H54 (cell line): ENCODE measurements at places on chromosomes 2 and 18.

DNA sequence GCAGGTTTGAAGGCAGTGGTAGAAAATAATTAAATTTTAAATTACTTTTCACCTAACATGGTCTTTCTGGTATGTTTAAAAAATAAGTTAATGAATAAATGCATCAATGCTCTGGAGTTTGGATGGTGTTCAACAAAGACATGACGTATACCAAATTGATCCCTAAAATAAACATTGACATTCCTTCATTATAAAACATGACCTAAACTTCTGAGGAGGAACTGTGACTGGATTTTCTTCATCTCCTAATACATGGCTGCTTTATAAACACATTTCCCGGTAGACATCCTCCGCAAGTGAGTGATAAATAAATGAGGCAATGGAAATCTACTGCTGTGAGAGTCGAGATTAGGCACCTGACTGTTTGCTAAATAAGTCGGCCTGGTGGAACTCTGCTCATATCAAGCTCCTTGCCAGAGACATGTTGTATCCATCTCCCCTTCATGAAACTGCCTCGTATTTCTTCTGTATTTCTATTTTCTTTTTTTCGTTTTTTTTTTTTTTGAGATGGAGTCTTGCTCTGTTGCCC, 362.3 kb downstream of the RNF144A start:
- DNase-seq = no peak

DNA sequence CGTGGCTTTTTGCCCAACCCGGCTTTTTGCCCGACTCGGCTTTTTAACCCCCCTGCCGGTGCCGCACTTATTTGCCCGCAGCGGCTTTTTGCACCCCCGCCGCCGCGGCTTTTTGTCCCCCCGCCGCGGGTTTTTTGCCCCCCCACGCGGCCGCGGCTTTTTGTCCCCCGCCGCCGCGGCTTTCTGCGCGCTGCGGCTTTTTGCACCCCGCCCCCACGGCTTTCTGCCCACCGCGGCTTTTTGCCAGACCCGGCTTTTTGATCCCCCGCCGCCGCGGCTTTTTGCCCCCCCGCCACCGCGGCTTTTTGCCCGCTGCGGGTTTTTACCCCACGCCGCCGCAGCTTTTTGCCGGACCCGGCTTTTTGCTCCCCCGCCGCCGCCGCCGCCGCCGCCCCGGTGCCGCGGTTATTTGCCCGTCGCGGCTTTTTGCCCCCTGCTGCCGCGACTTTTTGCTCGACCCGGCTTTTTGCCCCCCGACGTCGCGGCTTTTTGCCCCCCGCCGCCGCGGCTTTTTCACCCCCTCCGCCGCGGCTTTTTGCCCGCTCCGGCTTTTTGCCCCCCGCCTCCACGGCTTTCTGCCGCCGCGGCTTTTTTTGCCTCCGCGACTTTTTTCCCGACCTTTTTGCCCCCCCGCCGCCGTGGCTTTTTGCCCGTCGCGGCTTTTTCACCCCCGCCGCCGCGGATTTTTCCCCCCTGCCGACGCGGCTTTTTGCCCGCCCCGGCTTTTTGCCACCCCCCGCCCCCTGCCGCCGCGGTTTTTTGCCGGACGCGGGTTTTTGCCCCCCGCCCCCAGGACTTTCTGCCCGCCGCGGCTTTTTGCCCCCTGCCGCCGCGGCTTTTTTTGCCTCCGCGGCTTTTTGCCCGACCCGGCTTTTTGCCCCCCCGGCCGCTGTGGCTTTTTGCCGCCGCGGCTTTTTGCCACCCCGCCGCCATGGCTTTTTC, 2786.5 kb downstream of the RPIA start:
- peak; percentile 0 for DNase-seq

DNA sequence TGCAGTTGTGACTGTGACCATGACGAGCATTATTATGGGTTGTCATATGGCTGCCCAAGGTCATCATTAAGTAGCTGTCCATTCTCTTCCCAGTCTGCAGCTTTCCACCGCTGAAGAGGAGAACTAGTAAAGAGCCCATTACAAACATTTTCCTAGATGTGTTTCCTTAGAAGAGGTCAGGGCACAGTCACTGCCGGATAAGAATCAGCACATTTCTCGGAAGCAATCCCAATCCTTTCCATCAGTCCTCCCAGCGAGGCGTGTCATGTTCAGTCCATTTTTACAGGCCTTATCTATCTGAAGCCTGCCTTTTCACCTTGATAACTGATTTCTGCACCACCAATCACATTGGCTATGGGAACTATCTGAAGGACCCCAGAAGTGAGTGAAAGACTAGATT, 319.9 kb upstream of the SLC14A2 start:
- no peak for DNase-seq

DNA sequence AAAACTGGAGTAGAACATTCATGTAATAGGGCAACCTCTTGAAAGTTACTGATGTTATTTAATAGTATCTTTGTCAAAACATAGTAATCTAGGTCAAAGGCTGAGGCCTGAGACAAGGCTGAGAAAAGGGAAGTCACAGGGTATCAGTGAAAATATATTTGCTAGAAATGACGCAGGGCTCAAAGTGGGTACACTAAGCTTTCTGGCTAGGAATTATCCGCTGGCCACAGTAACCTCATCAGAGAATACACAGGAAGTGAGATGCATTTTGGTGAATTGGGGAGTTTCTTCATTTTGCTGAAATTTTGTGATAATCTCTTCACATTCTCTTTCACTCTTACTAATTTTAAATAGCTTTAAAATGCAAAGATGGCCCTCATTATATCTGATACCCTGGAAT, 206.8 kb downstream of the OTX1 start:
- no peak for DNase-seq

DNA sequence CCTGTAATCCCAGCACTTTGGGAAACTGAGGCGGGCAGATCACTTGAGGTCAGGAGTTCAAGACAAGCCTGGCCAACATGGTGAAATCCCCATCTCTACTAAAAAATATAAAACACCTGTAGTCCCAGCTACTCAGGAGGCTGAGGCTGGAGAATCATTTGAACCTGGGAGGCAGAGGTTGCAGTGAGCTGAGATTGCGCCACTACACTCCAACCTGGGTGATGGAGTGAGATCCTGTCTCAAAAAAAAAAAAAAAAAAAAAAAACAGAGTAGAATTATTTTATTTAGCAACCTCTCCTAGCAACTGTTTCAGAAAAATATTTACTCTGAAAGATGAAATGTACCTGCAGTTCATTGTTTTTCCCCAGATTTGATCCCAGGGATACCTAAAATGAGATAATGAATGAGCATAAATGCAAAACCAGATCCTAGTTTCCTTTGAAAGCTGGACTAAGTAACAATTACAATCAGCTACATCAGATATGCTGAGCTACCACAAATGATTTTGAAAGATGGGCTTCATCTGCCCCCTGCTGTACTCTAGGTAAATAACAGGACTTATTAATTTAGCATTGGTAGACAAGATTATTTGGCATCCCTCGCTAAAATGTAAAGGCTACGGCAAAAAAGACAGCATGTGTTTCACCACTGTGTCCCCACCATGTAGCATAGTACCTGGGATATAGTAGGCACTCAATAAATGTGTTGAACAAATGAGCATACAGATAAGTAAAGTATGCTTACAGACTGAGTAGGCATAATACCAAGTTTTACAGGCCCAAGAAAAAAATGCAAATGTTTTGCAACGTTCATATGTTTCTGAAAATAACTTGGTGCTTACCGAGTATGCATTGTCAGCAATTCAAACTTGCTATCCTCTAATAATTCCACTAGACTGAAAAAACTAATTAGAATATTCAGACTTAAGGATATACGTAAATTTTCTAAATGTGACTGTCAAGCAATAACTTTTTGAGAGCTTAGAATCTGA, 102.5 kb downstream of the ATL2 start:
- peak; percentile 37 for DNase-seq

DNA sequence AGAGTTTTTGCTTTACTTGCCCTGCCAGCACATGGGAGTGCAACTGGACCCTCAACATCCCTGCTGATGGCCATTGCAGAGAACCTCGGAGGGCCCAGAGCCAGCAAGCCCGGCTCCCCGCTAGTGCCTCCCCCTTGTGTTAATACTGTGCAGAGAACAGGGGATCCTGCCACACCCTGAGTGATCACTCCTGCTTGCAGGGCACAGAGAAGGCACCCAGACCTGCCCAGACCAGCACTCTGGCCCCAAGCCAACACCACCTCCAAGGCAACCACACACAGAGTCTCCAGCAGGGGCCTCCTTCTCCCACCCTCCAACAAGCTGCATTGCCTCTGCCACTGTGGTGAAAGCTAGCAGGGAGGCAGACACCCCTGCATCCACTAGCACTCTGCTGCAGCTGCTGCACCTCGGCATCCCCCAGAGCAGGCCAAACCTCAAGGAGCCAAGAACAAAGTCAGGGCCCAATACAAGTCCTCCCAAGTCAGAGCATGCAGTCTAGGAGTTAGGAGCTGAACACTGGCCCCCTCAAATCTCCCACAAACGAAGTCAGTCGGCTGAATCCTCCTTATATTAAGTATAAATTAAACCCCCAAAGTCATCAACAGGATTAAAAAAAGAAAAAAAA, 157.7 kb downstream of the CCDC178 start:
- no peak for DNase-seq

DNA sequence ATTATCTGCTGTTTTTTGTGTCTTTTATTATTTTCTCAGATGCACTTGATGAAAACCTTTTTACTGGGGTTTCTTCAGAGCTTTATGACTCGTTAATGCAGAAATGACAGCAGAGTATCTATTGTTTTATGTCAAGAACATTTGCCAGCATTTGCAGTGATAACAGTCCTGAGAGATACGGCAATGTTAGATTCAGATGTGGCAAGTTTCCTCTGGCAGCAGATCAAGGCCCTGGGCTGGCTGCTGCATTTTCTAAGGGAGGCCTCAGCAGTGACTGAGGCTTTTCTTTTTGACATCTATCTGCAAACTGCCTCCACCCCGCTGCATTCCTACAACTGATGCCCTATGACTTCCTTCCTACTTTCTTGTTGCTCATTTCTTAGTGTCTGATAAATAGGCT, 40.2 kb downstream of the EFEMP1 start:
- no peak for DNase-seq

GRCh38 chr18:44779753-44780292, 99.1 kb downstream of the SETBP1 start:
- no peak for DNase-seq

GRCh38 chr2:28433215-28433614, 40.6 kb downstream of the FOSL2 start:
- no peak for DNase-seq

DNA sequence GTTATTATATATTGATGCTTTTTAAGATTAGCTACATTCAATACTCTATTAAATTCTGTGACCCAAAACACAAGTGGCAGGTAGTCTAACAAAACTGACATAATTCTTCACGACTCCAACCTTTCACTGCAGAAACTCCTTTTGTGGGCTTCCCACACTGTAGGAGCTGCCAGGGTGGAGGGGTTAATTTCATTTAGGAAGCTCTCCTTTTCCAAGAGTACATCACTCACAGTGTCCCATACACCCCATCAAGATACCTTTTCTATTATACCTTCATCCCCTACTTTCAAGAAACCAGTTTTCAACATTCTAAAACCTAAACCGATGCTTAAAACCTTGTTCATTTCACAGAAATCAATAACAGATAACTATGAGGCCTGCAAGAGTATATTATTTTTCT, 825 bp downstream of the THUMPD2 start:
- no peak for DNase-seq

DNA sequence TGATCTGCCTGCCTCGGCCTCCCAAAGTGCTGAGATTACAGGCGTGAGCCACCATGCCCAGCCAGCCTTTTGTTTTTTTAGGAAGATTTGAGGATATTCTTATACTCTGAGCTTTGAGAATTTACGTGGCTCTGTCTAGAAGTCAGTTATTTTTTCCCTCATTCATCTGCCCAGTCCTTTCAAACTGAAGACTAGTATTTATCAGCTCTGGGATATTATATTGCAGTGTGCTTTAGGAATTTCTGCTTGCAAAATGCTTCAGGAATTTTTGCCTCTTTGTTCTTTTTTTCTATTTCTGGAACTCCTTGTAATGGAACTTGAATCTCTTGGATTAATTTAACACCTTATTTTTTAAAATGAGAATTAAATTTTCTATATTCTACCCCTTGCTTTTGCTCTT, 22.6 kb downstream of the ACSL3 start:
- DNase-seq = no peak

- no peak for DNase-seq
Measured at GRCh38 chr2:14232217-14232616, 400.3 kb upstream of the LRATD1 start.

- no peak for DNase-seq
Measured at GRCh38 chr18:48345596-48345995, 63.6 kb downstream of the ZBTB7C start.

GRCh38 chr2:25853038-25853638, 25.1 kb downstream of the ASXL2 start:
- DNase-seq = no peak

GRCh38 chr18:10736984-10737383, 211.2 kb downstream of the NAPG start:
- no peak for DNase-seq

- no peak for DNase-seq
Measured at GRCh38 chr2:167478196-167478595, 589.9 kb downstream of the XIRP2 start.

- no peak for DNase-seq
Measured at GRCh38 chr2:48480526-48480925, 49.4 kb upstream of the STON1 start.

DNA sequence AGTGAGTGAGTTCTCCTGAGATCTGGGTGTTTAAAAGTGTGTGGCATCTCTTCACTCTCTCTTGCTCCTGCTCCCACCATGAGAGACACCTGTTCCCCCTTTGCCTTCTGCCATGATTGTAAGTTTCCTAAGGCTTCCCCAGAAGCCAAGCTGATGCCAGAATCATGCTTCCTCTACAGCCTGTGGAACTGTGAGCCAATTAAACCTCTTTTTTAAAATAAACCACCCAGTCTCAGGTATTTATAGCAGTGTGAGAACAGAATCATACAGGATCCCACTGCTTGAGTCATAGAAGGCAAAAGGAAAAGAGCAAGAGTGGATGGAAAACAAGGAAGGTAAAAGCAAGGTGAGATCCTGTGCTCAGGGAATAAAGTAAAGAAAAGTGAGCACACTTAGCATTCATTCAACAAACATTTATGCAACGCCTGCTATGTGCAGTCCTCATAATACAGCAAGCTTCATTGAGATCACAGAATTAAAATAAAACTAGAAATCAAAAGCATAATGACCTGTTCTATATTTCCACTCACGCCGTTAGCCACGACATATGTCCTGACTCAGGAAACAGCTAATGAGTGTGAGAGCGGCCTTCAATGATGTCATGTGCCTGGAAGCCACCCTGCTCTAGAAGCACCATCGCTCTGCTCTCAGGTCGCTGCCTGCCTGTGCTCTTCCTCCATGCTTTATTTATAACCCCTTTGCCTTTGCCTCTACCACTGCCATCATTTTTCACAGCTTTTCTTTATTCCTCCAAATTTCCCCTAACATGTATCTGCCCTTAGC, 11.3 kb upstream of the COPS8 start:
- DNase-seq = no peak

DNA sequence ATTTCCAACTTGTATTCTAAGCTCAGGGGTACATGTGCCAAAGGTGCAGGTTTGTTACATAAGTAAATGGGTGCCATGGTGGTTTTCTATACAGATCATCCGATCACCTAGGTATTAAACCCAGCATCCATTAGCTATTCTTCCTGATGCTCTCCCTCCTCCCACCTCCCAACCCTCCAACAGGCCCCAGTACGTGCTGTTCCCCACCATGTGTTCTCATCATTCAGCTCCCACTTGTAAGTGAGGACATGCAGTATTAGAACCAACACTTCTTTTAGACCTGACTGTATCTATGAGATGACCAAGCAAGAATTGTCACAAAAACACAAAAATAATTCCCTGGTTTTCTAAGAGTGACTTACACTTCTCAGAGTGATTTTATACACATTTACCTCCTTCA, 83.0 kb downstream of the VIT start:
- no peak for DNase-seq
